Esophagus mucosa (tissue), 1 donor: ENCODE measurements at places on chromosomes 4 and X.

GRCh38 chr4:184477201-184477999 is 3.0 kb upstream of the IRF2 start:
- ATAC-seq = no peak

GRCh38 chr4:129822701-129823100 is 726.7 kb downstream of the C4orf33 start:
- no peak for ATAC-seq

DNA sequence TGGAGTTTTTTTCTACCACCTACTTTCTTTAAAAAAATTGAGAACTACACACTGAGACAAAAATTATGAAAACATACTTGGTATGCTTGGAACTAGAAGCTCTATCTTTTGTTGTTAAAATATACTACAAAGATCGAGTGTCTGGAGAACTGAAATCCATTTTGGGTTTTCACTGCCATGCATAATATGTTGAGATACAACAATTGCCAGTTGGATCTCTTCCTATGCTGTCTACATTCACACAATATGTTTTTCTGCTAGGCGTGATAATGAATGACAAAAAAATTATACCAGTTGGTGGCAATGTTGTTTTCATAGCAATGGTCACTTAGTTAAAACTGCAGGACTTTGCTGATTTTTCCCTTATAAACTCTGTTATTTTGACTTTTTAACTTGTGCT is 605.4 kb upstream of the LCORL start:
- no peak for ATAC-seq

- no peak for ATAC-seq
These were observed 793.7 kb upstream of the LCORL start for GRCh38 chr4:18815081-18815778.

GRCh38 chrX:154436374-154436982 is 476 bp upstream of the GDI1 start:
- ATAC-seq = peak; percentile 7

GRCh38 chr4:139241086-139241783 is 38.8 kb downstream of the MGARP start:
- ATAC-seq = no peak

- ATAC-seq = peak; percentile 26
These were observed 94.2 kb downstream of the CXCL13 start for GRCh38 chr4:77699731-77700210.

DNA sequence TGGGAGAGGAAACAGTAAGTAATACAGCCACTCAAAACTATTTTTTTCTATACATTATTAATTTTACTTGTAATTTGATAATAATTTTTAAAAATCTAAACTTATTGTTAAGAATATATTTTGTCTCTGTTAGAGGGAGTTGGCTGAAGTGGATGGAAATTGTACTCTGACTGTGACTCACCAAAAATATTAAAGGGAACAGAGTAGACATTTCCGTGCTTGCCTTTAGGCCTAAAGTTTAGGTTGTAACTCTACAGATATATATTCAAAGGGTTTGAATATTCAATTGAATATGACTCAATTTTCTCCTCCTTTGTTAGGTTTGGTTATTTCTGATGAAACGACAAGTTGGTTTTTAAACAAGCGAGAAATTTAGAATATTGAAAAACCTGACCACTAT is 128.3 kb upstream of the PITX2 start:
- ATAC-seq = no peak

DNA sequence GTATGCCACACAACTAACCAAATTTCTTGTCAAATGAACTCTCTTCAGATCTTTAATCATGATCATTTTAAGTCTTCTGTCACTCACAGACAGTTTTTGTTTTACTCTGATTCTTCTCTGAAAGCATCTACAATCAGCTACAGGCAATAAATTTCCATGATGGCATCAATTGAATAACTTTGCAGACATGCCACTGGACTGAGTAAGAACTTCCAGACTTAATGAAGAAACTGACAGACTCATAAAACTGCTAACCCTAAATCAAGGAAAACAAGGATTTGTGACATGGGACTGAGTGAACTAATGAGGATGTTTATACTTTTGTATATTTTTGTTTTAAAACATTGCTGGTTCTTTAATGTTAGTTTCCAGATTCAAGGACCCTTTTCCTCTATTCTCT is 5.5 kb upstream of the PPP1R2C start:
- ATAC-seq = no peak

GRCh38 chr4:90118527-90119195 is 8.5 kb upstream of the CCSER1 start:
- no peak for ATAC-seq

GRCh38 chrX:72125331-72126047 is 6.2 kb downstream of the RTL5 start:
- no peak for ATAC-seq

DNA sequence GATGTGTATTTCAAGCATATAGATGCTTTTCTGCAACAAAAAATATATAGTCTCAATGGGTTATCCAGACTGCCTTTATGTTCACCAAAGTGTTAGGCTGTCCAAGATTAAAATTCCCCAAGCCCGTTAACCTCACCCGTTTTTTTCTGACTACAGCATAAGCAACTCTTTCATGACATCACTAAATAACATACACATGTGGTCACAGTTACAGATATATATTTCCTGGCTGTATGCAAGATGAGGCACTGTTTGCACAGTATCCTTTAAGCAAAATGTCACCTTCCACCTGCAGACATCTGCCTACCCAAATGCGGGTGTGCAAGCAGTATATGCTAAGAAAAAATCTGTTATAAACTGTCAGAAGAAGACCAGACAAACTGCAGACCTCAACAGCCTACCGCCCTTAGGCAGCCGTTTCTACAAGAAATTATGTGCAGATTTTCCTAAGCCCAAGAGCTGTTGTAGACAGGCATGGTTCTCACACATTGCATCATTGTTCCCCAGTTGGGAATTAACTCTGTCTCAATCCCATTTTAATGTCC is 183.1 kb upstream of the MXRA5 start:
- no peak for ATAC-seq

DNA sequence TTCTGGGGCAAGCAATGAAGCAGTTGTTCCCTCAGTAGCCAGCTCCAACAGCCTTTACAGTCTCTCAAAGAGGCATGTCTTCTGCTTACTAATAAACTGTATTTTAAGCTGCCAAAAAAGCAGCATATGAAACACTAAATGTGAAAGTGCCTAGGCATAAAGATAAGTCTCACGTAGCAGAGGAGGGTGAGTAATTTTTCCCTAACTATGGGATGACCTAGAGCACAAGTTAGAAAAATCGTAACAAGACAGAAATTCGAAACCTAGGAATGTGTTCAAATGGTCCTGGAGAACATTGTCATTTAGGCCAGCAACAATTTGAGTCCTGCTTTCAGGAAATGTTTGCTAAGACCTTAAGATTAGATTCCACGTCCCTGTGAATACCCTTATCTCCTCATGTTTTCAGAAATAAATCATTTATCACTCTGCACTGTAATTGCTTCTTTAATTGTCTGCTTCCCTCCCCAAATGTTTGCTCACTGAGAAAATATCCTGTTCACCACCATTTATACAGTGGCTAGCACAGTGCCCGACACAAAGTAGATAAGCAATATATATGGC is 222.2 kb downstream of the KCNIP4 start:
- no peak for ATAC-seq

DNA sequence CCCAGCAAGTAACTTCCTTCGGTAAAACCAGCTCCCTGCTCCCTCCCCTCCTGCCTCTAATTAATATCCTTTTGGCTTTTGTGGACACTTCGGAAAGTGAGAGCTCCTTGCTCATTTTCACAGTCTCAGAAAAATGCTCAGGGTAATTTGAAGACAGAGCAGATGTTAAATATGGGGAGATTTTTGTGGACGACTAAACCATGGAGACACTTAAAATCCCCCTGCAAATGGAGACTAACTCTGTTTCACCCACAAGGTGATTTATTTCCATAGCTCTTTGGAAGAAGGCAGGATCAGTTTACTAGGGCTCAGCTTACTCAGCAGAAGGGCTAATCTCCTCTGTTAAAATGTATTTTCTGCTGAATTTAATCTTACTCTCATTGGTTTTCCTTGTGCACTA is 12.2 kb upstream of the AMOT start:
- ATAC-seq = no peak

GRCh38 chr4:10164877-10165283 is 48.3 kb upstream of the WDR1 start:
- no peak for ATAC-seq

GRCh38 chr4:100391863-100392262 is 126.0 kb downstream of the EMCN start:
- no peak for ATAC-seq

GRCh38 chrX:101686574-101686973 is 26.9 kb upstream of the ARMCX2 start:
- no peak for ATAC-seq

DNA sequence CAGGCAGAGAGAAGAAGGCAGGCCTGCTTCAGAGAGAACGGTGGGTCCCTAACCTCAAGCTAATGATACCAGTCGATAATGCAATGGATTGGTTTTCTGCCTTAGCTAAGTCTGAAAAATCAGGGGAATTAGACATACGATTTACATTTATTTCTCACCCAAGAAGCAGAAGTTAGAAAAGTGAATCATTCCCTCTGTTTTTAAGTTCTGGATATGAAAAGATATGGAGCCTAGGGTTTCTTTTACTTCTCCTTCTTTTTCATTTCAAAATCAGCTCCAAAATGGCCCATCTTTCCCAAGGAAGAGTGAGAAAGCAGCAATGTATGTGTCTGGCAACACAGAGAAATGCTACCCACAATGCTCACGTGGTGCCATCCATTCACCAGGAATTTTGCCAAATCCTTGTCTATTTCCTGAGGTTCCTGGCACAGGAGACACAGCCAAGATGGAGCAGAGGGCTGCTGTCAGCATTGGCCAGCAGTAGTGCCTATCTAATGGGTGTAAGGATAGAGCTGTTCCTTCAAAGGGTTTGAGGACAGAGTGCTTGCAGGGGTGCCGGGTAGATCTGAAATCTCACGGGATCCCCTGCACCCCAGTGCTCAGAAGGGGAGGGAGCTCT is 231.5 kb downstream of the MAML3 start:
- ATAC-seq = peak; percentile 8

DNA sequence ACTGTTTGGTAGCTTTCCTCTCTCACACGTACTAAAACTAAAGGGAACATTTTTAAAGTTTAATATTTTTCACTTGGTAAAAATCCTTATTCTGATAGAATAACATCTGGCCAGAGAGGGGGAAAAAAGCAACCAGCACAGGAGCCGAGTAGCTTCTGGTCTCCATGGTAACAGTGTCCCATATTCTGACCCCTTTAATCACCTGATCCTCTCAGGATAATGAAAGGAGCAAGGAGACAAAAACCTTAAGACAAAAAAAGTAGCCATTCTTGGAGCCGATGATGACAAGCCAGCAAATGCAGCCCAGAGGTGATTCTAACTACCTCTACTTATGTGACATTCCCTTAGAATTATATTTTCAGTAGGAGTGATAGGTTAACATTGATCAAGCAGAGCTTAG is 126.6 kb downstream of the SLC39A8 start:
- ATAC-seq = no peak

DNA sequence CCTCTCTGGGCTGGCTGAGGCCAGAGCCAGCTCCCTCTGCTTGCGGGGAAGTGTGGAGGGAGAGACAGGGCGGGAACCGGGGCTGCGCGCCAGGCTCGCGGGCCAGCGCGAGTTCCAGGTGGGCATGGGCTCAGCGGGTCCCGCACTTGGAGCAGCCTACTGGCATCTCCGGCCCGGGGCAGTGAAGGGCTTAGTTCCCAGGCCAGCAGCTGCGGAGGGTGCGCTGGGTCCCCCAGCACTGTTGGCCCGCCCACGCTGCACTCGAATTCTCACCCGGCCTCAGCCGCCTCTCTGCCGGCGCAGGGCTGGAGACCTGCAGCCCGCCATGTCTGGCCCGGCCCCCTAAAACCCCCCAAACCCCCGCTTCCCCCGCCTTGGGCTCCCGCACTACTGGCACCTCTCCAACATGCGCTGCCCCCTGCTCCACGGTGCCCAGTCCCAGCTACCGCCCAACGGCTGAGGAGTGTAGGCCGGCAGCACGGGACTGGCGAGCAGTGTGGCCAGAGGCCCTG is 33.8 kb upstream of the FAT4 start:
- no peak for ATAC-seq

DNA sequence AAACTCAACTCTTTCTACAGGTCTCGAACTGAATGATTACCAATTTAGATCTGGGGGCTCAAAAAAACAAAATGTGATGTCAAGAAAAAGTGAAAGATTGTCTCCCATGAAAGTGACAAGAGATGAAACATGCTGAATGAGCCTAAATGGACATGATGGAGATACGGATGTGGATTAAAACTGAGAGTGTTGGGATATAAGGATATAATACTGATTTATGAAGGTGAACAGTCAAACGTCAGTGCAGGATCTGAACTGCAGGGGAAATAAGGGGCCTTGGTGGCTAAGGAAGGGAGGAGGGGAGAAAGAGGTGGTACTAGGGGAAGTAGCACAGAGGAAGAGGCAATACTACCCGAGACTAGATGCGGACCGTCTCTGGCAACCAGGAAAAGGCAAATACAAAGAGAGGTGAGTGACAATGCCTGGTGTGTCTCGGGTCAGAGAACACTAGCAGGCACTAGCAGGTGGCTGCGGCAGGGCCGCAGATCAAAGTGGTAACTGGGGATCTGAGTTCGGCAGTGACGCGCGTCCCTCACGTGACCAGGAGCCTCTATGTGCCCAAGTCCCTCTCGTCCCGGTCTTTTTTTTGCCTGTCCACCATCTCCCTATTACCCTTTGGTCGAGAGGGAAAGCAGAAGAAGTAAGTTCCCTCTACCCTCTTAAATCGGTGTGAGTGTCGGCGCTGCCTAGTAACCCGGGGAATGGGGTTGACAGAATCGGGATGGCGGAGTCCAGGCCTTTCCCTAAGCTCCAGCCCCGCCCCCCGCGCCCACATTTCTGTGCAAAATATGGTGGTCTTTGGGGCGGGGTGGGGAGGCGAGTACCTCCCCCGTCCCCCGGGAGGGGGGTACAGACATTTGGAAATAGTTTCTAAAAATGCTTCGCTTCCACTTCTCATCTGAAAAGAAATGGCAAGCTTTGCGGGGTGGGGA is at the start of gene TCEAL1:
Gene TCEAL1, plus strand, starts transcription at position 590 of the 932 bp plus-strand sequence. CDS start 942 bp downstream, outside the sequence.
- ATAC-seq = peak; percentile 25

- ATAC-seq = no peak
These were observed 24.1 kb downstream of the LRBA start for GRCh38 chr4:150990993-150991392.

GRCh38 chrX:153608376-153608775 is 9.4 kb upstream of the CCNQ start:
- no peak for ATAC-seq

DNA sequence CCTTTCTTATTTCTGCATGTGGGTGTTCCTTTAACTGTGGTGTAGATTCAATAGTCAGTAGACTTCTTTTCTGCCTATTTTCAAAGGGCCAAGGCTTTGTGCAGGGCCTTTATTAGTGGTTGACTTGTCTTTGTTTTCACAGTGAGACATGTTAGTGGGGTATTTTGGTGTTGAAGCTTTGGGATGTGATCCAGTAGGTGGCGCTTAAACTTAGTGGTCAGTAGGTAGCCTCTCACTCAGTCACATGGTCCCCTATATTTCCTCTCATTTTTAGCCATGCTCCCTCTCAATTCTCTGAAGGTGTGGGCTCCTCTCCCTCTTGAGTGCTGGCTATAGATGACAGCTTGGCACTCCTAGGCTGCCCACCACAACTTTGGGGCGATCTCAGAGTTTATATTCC is 23.4 kb upstream of the SLC10A7 start:
- no peak for ATAC-seq
